ENCODE measurements at places on chromosomes 4 and X.

DNA sequence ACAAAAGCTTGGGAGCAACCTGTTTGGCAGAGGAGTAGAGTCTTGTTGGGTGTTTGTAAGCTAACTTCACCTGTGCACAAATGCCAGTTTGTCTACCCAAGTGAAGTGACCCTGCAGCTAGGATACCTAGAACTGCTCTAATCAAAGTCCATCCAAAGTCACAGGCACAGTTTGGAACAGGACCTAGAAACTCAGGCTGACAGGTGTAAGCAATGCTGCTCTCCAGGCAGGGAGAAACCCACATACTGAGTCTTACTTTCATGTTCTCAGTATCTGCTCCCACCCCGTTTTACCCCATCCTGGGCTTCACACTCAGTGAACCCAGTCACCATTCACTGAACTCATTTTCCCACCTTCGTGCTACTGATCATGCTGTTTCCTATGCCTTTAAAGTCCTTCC is 40.3 kb downstream of the MAML3 start:
- no peak for DNase-seq

DNA sequence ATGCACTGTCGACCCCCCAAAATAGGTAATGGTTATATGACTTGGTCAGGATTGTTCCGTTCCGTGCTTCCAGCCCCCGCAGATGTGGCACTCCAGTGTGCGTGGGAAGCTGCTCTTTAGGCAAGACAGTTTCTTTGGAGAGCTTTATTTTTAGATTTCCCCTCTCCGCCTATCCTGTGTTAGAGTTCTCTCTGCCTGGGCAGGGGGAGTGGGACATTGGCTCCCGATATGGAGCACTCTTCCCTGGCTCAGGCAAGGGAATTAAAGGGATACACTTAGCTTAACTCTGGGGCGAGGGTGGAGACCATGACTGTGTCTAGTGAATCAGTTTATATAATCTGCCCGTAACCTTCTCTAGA is 36.0 kb downstream of the DLG3 start:
- no peak for DNase-seq

DNA sequence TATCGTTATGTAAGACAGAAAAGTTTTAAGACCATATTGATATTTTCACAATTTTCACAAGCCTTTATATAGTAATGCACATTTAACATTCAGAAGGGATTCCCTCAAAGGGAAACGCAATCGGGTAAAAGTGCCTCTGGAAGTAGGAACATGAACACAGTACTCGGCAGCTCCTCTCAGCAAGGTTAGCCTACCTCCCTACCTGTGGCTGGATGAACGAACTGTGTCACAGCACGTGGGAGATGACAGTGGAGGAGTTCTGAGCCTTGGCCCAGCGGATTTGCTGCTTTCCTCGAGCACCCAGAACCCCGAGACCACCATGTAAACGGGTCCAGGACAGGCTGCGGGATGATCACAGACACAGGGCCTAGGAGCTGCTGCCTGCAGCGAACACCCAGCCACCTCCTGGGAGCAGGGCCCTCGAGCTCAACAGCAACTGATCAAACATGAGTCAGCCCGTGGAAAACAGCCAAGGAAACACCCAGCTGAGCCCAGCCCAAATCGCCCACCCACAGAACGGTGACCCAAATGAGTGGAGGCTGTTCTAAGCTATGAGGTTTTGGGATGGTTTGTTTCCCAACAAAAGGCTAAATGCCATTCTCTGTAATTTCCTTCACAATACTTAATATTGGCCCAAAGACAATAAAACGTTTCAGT is 30.4 kb downstream of the FAT1 start:
- no peak for DNase-seq

DNA sequence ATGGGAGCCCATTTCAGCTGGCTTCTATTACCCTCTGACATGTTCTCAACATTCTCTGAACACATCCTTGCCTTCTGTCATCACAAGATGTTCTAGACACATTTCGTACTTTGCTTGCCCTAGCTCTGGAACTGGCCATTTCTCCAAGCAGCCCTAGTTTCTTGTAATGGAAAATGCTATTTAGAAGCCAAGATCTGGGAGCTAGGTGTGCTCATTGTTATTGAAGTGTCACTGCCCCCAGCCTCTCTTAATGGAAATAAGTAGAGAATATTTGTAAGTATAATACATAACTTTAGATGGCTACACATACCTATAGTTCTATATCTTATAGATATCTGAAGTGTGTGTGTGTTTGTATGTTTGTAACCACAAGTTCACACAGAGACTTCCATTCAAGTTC is 6.9 kb downstream of the MRFAP1L1 start:
- no peak for DNase-seq

GRCh38 chrX:45859407-45859806 is 658.7 kb upstream of the DIPK2B start:
- no peak for DNase-seq

DNA sequence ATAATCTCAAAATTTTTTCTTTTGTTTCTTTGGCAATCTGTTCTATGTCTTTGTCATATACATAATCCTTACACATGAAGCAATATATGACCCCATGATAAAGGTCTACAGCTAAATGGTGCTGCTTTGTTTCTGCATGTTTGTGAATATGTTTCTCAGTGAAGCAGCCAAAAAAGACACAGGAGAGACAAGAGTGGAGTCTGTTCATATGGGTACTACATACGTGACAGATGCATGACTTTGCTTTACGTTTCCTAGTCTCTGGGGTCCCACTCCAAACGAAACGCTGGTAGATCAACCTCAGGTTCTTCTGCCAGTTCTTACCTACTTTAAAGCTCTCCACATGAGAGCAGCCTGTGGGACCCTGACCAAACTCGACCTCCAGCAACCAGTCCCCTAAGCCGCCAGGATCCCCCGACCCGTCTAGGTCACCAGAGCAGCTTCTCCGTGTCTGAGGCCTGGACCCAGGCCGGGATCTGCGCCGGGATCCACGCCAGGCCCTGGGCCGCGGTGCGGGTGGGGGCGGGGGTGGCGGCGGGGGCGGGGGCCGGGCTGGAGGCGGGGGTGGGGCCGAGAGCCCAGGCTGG is 1.5 kb downstream of the USP51 start:
- DNase-seq, result no peak

- DNase-seq, result no peak
Observed at GRCh38 chr4:98383431-98384106, 122.4 kb downstream of the RAP1GDS1 start.

- DNase-seq, result no peak
Observed at GRCh38 chr4:168475745-168476144, 4.5 kb downstream of the DDX60L start.

DNA sequence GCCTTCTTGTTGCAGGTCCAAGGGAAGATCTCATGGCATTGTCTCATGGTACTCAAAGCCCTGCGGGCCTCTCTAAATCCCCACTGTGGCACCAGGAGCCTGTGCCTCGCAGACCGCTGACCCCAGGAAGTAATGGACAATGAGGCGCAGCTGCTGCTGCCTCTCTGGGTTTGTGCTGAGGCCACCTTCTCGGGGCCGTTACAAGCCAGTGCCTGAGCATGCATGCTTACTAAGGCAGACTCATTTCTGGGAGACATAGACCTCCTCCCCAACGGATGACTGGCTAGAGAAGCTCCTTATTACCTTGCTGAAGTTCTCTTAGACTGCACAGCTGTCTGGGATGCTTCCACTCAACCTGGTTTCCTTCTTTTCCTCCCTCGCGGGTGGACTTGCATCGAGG is 1.3 kb downstream of the BDH2 start:
- no peak for DNase-seq

- DNase-seq, result no peak
Observed at GRCh38 chr4:1369091-1369450, 22.1 kb downstream of the UVSSA start.

GRCh38 chrX:13265111-13265510 is 54.7 kb downstream of the ATXN3L start:
- DNase-seq, result no peak

GRCh38 chr4:7872264-7872771 is 67.3 kb downstream of the AFAP1 start:
- DNase-seq, result no peak

GRCh38 chrX:110276778-110277177 is 41.1 kb downstream of the AMMECR1 start:
- DNase-seq, result no peak

GRCh38 chr4:77007358-77008230 is 58.0 kb downstream of the SEPTIN11 start:
- peak; percentile 93 for DNase-seq

GRCh38 chrX:150649096-150649870 is 43.9 kb upstream of the MTMR1 start:
- DNase-seq, result peak; percentile 20
